Stimulated activated CD8-positive, alpha-beta memory T cell treated with anti-CD3 and anti-CD28 coated beads, Interleukin-15, amount 100 ng/mL, for 24 hours (primary cell): ENCODE measurements at places on chromosomes 6 and 20.

- DNase-seq = no peak
Measured at GRCh38 chr6:41257369-41258195, 28.9 kb downstream of the TREM1 start.

DNA sequence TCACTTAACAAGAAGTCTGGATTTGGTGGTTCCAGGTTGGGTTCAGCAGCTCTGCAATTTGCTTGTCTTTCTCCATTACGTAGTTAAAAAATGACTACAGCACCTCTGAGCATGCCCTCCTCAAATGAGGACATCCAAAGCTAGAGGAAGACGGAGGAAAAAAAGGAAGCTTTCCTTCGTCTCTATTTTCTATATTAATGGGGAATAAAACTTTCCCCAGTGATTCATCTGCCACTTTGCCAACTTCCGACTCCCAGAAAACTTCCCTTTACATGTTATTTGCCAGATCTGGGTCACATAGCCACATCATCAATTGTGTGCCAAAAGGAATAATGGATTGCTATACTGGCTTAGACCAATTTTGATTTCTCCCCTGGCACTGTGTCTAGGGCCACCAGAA is 69.5 kb downstream of the ZFAND3 start:
- DNase-seq = no peak

DNA sequence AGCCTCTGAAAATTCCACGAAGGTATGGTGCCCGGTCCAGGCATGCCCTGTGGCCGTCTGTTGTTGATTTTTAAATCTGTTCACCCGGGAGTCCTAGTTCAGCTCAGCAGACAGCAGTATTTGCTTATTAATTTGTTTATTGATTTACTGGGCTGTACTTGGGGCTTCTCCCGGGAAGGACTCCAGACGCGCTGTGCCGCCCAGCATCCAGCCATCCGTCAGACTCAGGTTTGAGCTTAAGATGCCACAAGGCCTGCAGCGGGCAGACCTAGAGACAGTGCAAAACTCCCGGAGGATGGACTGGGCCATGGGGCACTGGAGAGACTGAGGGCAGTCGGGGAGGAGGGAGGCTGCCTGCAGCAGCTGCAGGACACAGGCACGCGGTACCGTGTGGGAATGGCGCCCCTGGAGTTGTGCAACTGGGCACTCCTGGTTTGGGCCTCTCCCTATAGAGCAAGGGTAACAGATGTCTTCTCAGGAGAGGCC is 17.3 kb upstream of the CCDC167 start:
- DNase-seq = no peak

GRCh38 chr20:45987108-45987780 is 15.2 kb upstream of the ZNF335 start:
- peak; percentile 63 for DNase-seq

- no peak for DNase-seq
Measured at GRCh38 chr6:134065706-134066105, 13.3 kb upstream of the SLC2A12 start.

DNA sequence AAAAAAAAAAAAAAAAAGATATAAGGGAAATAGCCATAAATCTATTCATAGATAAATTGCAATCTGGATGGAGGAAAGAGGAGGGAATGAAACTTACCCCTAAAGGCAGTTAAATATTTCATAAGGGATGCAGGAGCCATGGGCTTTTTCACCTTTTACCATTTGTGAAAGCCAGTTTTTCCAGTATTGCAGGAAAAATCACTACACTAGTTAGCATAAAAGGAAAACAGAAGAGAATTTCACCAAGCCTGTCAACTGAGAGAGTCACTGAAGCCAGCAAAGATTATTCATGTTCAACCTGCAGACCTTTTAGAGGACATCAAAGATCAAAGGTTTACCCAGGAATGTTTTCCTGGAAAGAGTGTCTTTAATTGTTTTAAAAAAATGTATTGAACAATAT is 969.7 kb downstream of the KIF16B start:
- DNase-seq = no peak

- no peak for DNase-seq
Measured at GRCh38 chr20:2026514-2026913, 32.7 kb upstream of the PDYN start.
